ENCODE measurements at places on chromosomes 1 and 21. TPM values are rescaled to one million over a fixed set of nuclear protein-coding genes. Genes with fewer than 3 reads are reported as not detected.

Gene ETV3L
- not detected for total RNA-seq

Gene SELENBP1
- 20.5 TPM for total RNA-seq

DNA sequence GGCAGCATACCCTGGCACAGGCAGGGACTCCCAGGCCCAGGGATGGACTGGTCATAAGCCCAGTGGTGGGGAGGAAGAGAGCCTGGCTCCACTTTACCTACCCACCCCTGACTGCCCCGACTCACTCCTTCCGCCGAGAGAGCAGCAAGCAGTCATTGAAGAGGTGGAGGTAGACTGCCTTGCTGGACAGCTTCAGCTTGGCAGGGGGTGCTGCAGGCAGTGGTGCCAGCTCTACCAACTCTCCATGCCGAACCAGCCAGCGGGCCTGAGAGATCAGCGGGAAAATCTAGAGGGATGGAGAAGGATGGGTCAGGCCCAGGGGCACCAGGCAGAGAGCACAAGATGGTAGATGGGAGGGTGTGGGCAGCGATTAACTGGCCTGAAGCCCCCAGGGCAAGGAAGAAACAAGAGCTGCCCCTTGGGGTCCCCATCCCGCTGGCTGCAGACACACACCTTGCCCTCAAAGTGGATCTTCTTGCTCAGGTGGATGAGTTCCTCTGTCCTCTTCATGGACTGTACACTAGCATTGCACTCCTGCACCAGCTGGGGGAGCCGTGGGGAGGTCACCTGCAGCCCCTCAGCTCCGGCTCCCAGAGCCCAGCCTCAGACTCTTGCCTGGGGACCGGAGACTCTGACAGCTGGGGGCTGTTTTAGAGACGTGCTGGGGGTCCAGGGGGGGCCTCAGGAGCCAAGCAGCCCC lies 7.7 kb downstream of the ARHGEF19 start:
- no peaks in the 10 kb centered on the region for H3K27me3 ChIP-seq
- no peak overlapping the region for H3K27ac ChIP-seq
- H3K4me1 ChIP-seq = peaks cover 19% of the 10 kb centered on the region
- H3K36me3 ChIP-seq = no peaks in the 10 kb centered on the region
- no peak overlapping the region for H3K4me3 ChIP-seq
- no peak for DNase-seq

- H3K27ac ChIP-seq = peak overlapping the region; percentile 81
- no peak for DNase-seq
- peak overlapping the region; percentile 25 for H3K4me3 ChIP-seq
- no peaks in the 10 kb centered on the region for H3K36me3 ChIP-seq
Measured at GRCh38 chr1:192539297-192540092, 36.1 kb upstream of the RGS1 start.

- no peak for DNase-seq
- peaks cover 40% of the 10 kb centered on the region for H3K4me1 ChIP-seq
- H3K27me3 ChIP-seq = peaks cover 30% of the 10 kb centered on the region
Measured at GRCh38 chr1:22350171-22350923, 101.3 kb upstream of the ZBTB40 start.

Gene AMPD1
- total RNA-seq = not detected

DNA sequence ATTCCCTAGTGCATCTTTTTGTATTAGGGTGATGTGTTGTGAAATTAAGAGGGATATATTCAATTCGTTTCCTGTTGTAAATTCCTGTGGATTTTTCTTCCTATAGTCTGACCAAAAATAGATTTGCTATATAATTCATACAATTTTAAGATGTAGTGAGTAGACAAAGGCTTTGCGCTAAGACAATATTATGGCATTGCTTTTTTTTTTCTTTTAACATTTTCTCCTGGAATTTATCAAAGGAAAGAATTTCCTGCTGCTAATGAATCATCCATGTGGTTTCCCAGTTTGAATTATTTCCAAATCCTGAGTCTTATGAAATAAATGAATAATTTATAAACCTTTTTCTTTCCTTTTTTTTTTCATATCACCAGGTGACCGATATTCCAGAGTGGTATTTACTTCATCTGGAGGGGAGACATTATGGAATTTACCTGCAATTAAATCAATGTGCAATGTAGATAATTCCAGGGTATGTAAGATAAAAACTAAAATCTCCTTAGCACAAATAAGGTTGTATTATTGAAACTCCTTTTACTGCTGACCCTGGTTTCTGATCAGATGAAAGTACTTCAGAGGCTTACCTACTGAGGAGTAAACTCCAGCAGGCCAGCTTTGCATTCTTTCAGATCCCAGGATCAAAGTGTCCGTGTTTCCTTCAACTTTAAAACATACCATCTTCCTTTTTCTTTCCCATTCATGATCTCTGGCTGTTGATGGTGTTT lies 148.4 kb downstream of the TLR5 start:
- no peak overlapping the region for H3K27ac ChIP-seq
- H3K36me3 ChIP-seq = peaks cover 16% of the 10 kb centered on the region
- peaks cover 21% of the 10 kb centered on the region for H3K4me1 ChIP-seq
- H3K27me3 ChIP-seq = no peaks in the 10 kb centered on the region

Gene PGLYRP3
- total RNA-seq = 0.87 TPM

DNA sequence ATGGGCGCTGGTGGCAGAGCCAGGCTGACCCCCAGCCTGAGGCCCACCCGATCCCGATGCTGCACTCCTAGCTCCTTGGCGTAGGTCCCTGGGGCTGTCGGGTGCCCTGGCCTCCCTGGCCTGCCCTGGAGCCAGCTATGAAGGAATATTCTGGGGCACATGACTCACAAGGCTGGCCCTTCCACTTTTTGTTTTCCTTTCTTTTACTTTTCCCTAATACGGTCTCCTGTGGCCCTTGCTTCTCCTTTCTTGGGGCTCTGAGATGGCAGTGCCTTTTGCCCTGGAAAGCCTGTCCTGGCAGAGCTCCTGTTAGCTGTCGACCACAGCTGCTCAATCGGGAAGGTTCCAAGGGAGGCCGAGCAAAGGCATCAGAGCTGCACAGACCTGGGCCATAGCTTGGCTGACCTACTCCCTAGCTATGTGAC lies 22.1 kb downstream of the ARHGEF10L start:
- peaks cover 33% of the 10 kb centered on the region for H3K4me1 ChIP-seq
- H3K36me3 ChIP-seq = peaks cover 5% of the 10 kb centered on the region
- no peaks in the 10 kb centered on the region for H3K27me3 ChIP-seq
- H3K27ac ChIP-seq = no peak overlapping the region
